Fibroblast of lung (primary cell): ENCODE measurements at places on chromosomes 1 and 21. TPM values are rescaled to one million over a fixed set of nuclear protein-coding genes. Genes with fewer than 3 reads are reported as not detected.

Gene PLPPR4
- 1.3 and 7.1 TPM in 2 replicates for total RNA-seq

Gene RBBP5
- total RNA-seq: 19.8 and 22.1 TPM in 2 replicates

Gene FCMR
- total RNA-seq: 0.26 and 0.33 TPM in 2 replicates

Gene DMRTA2
- total RNA-seq: under 0.01 TPM in 1 of 2 replicates, not detected in the other

Gene KRTAP6-3
- not detected in 2 replicates for total RNA-seq

Gene ARHGEF2
- total RNA-seq: 208 and 276 TPM in 2 replicates

Gene PROX1
- total RNA-seq: under 0.01 and 0.17 TPM in 2 replicates

Gene NDUFV3
- total RNA-seq: 37.7 and 43.7 TPM in 2 replicates

Gene MEX3A
- total RNA-seq: 1.5 and 1.7 TPM in 2 replicates

Gene EXTL1
- 0.26 and 0.33 TPM in 2 replicates for total RNA-seq

Gene ZNF684
- total RNA-seq: 4.1 and 4.4 TPM in 2 replicates

Gene DMBX1
- total RNA-seq: not detected in 2 replicates

Gene ATP1A4
- 0.26 TPM in 1 of 2 replicates, not detected in the other for total RNA-seq
